ENCODE measurements at places on chromosomes 7 and 10.

DNA sequence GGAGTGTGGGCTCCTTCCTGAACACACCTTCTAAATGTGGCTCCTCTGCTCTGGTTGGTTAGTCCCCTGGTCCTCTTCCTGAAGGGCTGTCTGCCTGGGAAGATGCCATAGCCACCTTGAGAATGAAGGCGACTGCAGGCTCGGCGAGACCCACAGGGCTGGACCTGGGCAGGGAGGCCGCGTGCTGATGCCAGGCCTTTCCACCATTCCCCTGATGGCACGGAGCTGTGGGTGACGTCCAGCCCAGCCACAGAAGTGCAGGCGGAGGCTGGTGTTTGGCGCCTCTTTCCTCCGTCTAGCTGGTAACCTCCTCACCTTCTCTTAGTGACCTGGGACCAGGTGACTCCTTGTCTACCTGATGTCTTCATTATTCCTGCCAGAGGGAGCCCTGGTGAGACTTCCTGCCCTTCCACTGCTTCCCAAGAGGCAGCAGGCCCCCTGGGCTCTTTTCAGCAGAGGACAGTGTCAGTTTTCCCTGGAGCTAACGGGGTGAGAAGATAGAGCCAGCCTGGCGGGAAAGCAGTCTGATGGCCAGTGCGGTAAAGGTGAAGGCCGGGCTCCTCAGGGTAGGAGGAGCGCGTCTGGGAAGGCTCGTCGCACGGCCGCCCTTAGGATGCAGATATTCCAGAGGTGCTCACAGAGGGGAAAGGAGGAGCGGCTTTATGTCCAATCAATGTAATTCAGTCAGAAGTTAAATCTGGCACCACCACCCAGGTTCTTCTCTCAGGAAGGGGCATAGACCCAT, 34.9 kb downstream of the GBX1 start:
- no peak for DNase-seq

GRCh38 chr7:28753613-28754012, 204.5 kb downstream of the TRIL start:
- DNase-seq = no peak

DNA sequence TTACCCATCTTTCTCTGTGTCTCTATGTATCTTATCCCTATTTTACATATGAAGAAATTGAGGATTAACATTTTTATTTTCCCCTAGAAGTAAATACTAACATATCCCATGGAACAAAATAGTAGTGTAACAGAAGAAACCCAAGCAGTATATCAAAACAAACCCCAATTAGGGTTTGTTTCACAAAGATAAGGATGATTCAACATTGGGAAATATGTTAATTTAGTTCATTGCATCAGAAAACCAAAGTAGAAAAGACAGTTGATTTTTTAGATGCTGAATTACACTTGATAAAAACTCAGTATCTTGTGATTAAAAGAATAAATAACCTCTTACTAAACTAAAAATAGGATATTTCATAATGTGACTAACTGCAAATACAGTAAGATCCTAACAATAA, 87.8 kb downstream of the GLCCI1 start:
- DNase-seq = no peak

- no peak for DNase-seq
Measured at GRCh38 chr10:42630537-42631134, 7.7 kb downstream of the ZNF33B start.

- DNase-seq = no peak
Measured at GRCh38 chr7:128833148-128833945, 3.1 kb downstream of the FLNC start.

GRCh38 chr7:94069162-94069739, 65.1 kb upstream of the BET1 start:
- no peak for DNase-seq

DNA sequence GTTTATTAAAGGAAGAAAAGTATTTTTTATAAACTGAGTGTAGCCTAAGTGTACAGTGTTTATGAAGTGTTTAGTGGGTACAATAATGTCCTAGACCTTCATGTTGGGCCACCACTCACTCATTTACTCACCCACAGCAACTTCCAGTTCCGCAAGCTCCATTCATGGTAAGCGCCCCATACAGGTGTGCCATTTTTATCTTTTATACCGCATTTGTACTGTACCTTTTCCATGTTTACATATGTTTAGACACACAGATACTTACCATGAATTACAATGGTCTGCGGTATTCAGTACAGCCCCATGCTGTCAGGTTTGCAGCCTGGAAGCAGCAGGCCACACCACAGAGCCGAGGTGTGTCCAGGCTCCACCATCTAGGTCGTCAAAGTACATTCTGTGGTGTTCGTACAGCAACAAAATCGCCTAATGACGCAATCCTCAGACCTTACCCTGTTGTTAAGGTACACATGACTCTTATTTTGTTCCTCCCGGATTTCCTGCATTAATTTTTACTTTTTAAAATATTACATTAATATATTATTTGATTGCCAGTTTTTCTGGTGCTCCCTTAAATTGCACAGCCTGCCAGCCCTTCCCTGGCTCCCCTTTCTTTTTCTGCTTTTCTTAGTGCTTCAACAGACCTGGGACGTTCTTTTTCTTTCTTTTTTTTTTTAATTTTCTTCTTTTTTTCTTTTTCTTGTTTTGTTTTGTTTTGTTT, 881 bp upstream of the SSBP1 start:
- DNase-seq = no peak

DNA sequence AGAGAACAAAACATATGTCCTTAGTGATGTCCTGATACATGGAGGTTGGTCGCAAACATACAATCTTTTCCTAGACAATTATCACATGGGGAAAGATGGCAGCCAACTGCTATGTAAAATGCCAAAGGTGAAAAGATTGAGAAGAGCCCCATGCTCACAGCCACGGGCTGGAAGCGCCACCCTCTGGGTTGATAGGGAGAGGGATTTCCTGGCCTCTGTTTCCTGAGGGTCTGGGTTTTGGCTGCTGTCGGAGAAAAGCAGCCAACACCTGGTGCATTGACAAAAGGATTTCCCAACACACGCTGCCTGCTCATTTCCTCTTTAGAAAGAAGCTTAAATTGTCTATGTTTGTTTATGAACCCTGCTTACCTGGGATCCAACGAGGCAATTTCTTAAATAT, 43.8 kb downstream of the ITIH5 start:
- no peak for DNase-seq

- no peak for DNase-seq
Measured at GRCh38 chr10:72375585-72375984, 20.9 kb upstream of the DNAJB12 start.

- no peak for DNase-seq
Measured at GRCh38 chr10:45219416-45219815, 96.0 kb downstream of the OR13A1 start.

DNA sequence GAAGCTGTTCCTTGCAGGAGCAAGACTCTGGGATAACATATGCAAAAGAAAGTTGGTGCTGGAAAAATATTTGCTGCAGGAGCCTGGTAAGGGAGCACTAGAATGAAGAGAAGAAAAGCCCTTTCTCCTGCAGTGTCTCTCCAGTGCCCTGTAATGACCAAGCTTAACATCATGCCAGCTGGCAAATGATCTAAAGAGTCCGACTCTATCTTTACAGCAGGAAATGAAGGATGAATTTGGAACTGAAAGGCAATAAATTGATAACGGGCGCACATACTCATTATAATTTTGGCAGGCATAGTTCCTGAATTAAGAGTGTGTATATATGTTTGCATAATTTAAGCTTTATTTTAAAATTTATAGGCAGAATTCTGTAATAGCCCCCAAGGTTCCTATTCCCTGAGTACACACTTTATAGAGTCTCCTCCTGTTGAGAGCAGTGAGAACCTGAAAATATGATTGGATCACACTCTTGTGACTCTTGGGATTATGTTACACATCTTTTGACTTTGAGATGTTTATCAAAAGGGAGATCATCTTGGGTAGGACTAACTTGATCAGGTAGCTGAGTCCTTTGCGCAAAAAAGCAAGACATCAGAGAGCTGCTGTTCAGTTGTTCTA, 299.0 kb upstream of the MBL2 start:
- DNase-seq = no peak

DNA sequence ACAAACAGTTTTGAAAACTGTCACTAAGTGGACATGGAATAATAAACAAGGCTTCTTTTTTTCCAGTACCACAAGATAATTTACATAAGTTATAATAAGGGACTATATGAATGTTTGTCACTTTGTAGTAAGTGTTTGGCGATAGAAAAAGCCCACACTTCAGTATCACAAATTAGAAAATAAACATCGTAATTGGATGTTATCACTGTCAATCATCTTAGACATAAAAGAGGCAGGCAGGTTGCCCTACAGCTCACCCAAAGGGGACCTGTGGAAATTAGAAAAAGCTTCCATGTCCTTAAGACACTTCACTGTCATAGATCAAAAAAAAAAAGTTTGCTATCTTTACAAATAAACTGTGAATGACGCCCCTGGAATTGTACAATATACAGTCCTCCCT, 3.6 kb upstream of the NOC3L start:
- no peak for DNase-seq

GRCh38 chr10:132277311-132277741, 30.4 kb downstream of the STK32C start:
- no peak for DNase-seq

DNA sequence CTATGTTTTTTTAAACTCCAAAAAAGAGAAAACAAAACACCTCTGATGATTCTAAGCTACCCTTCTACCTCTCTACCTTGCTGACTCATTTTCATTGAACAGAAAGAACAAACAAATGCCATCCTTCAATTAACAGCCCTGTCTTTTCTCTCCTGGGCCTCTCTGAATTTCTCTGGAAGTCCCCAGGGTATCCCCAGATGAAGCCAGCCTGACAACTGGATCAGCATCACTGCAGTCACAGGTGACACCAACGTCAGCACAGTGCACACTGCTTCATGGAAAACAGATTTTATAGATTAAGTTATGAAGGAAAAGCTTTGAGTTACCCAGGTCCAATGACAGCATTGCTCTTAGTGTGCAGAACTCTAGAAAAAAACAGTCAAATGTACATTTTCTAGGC, 5.7 kb downstream of the HUS1 start:
- DNase-seq = no peak

DNA sequence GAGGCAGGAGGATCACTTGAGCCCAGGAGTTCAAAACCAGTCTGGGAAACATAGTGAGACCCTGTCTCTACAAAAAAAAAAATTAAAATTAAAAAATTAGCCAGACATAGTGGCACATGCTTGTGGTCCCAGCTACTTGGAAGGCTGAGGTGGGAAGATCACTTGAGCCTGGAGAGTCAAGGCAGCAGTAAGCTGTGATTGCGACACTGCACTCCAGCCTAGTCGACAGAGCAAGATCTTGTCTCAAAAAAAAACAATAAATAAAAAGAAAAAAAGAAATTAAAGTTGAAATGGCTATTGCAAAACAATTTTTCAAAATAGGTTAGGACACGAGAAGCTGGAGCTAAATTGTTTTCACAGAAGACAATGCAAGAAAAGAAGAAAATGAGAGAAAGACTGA, 379.0 kb upstream of the RNF32 start:
- DNase-seq = no peak

DNA sequence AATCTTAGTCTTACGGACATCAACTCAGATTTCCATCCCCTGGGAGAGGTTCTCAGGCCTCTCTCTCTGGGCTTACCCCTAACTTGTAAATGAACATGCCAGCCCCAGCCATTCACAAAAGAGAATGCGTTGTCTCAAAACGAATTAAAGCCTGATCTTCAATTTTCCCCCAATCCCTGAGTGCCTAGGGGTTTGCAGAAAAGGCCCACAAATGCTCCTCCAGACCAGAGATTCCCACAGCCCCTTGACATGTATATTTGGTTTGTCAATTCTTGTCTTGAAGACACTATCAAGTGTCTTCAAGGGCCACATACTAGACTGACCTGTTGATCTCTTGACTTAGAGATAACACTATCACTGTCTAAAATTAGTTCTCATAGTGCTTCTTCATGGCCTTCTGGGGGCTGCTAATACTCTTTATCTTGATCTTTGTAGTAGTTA, 11.9 kb upstream of the HOXA13 start:
- DNase-seq = no peak

- no peak for DNase-seq
Measured at GRCh38 chr7:16791905-16792698, 12.7 kb downstream of the AGR2 start.

- no peak for DNase-seq
Measured at GRCh38 chr10:119782981-119783664, 57.3 kb downstream of the INPP5F start.

- DNase-seq = no peak
Measured at GRCh38 chr10:96496281-96496925, 17.3 kb downstream of the TLL2 start.

GRCh38 chr10:48744587-48744986, 59.9 kb downstream of the WDFY4 start:
- DNase-seq = no peak

GRCh38 chr10:90314718-90315117, 543.1 kb downstream of the HTR7 start:
- DNase-seq = no peak

GRCh38 chr10:131490991-131491594, 179.6 kb upstream of the TCERG1L start:
- DNase-seq = no peak

DNA sequence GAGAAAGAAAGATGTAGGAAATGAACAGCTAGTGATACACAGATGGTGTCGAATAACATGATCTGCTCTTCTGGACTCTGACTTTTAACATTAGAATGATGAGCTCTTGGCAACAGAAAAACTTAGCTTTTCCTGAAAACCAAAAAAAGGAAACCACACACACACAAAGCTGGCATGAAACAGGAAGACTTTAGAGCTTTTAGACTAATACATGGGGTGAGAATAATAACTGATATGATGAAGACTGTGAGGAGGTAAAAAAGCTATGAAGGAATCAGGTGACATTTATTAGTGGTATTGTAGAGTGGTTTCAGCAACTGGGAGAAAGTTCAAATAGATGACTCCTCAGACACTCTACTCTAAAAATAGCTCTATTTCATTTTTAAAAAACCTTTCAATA, 491.9 kb downstream of the PARD3 start:
- no peak for DNase-seq

- no peak for DNase-seq
Measured at GRCh38 chr7:158325530-158326381, 261.9 kb downstream of the PTPRN2 start.

DNA sequence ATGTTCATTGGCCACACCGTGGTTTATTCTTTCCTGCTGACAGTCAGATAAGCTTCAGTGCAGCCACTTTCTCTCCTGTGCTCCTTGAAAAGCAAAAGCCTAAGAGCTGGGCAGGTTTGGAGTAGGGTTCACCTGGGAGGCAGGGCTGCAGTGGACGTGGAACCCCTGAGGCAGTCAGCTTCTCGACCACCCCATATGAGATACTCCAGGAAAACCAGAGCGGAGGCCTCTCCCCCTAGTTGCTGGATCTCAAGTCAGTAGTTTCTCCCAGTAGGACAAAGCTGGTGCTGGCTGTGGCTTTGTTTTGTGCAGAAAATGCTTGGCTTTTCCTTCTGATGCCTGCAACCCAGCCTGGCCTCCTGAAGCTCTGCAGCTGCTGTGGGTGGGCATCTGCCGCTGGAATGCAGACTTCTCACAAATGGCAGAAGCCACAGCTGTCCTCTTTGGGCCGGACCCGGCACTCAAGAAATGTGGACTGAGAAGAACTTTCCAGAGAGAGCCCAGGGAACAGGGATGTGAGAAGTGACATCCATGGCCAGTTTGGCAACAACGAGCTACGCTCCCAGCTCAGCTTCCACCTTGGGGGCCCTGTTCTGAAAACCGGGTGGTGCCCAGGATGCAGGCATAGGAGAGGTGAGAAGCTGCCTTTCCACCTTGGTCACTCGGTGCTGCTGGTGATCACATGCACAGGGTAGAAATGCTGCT, 276.6 kb upstream of the TCERG1L start:
- no peak for DNase-seq

- DNase-seq = no peak
Measured at GRCh38 chr7:143924851-143925250, 10.2 kb upstream of the OR2F2 start.

Measured in activated CD4-positive, CD25-positive, alpha-beta regulatory T cell treated with anti-CD3 and anti-CD28 coated beads, Interleukin-2, amount 50 U/mL, for 16 hours (primary cell).